ENCODE measurements at places on chromosomes 4 and X.

- no peak for DNase-seq
Observed at GRCh38 chrX:80578517-80579105, 158.4 kb downstream of the TENT5D start.

GRCh38 chr4:79585834-79586233 is 177.8 kb upstream of the GK2 start:
- DNase-seq: no peak

GRCh38 chr4:25030277-25031076 is at the start of gene LGI2:
Gene LGI2 (minus strand): TSS chr4:25030946. CDS start chr4:25030693, 253 bp downstream.
- DNase-seq: no peak

DNA sequence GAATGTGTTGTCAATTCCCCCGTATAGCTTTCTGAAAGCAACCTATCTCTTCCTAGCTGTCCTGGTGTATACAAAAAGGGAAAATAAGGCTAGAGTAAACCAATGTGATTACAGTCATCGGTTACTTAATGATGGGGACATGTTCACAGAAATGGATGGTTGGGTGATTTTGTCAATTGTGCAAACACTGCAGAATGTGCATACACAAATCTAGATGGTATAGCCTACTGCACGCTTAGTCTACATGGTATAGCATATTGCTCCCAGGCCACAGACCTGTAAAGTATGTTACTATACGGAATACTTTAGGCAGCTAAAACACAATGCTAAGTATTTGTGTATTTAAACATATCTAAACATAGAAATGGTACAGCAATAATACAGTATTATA is 5.1 kb downstream of the DTHD1 start:
- DNase-seq: no peak

DNA sequence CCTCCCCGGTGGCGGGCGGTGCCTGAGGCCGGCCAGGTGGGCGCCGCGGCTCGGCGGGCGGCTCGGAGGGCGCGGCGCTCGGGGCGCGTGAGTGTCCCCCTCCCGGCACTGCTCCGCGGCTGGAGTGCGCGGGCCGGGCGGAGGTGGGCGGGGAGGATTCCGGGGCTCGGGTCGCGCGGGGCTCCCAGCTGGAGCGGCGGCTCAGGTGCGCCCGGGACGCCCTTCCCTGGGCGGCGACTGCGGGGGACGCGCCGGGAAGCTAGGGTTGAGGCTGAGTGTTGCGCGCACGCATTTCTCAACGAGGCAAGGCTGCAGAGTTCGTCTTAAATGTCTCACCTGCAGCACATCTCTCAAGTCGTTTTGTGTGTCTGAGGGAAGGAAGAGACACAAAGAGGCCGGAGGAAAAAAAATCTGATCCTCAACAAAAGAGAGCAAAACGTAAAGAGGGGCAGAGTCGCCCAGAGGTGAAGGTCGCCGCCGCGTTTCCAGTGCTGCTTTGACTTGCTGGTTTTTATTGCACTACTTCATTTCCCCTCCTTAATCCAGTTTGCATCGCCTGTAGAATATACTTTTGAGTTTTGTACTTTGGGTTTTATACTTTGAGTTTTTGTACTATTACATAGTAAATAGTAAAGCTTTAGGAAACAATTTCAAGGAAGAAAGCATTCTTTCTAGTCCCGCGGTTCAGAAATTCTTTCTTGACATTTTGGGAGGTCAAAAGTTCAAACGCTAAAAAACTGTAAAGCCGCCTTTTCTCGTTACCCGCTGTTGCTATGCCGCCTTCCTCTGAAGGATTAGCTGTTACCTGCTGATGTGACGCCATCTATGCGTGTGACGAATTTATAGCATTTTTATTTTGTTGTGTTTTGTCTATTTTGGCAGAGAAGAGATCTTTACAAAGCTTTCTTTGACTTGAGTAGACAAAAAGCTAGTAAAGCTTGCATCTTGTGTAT is 106.5 kb upstream of the STOX2 start:
- no peak for DNase-seq
